WTC11 (cell line): ENCODE measurements at places on chromosomes 7 and 10.

DNA sequence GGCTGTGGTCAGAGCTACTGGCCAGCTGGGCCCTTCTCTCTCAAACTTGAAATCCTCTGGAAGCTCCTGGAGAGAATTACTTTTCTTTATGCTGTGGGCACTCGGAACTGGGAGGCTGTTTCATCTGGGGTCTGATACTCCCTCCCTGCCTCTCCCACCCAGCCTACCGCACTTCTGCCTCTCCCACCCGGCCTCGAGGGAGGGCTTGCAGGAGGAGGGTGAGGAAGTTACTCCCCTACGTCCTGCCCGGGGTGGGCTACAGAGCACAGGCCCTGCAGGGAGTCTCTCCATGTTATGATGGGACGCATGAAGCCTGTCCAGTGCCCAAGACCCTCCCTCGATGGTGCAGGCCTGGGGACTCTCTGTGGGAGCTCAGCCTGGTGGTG lies 584.6 kb upstream of the MKI67 start:
- no peak for DNase-seq

DNA sequence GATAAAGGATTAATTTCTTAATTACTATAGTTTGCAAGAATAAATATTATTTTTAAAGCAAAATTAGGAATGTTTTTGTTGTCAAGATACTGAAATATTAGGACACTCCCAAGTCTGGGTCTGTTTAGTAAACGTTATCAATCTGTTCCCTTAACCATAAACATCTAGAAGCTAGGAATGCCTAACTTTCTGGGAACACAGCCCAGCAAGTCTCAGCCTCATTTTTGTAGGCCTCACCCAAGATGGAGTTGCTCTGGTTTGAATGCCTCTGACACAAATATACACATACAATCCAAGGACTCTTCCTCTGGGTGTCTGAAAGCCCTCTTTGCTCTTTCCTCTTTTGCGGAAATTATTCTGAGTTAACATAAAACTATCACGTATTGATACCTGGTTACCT lies 487.4 kb upstream of the CELF2 start:
- no peak for DNase-seq

GRCh38 chr7:12570534-12571461 lies at the start of gene SCIN:
TSS of gene SCIN (plus strand) at chr7:12570720. CDS start at chr7:12570787, 67 bp downstream.
- peak; percentile 55 for DNase-seq

GRCh38 chr7:129169171-129169671 lies 19.2 kb upstream of the SMO start:
- peak; percentile 69 for DNase-seq

GRCh38 chr7:94492601-94493000 lies 17.0 kb upstream of the CASD1 start:
- DNase-seq, result no peak

- no peak for DNase-seq
Observed at GRCh38 chr7:6121141-6121540, 90.0 kb downstream of the ANKRD61 start.

GRCh38 chr10:63553473-63553872 lies 32.3 kb downstream of the REEP3 start:
- DNase-seq, result no peak

- DNase-seq, result peak; percentile 63
Observed at GRCh38 chr7:29921404-29922010, 68.1 kb downstream of the SCRN1 start.

DNA sequence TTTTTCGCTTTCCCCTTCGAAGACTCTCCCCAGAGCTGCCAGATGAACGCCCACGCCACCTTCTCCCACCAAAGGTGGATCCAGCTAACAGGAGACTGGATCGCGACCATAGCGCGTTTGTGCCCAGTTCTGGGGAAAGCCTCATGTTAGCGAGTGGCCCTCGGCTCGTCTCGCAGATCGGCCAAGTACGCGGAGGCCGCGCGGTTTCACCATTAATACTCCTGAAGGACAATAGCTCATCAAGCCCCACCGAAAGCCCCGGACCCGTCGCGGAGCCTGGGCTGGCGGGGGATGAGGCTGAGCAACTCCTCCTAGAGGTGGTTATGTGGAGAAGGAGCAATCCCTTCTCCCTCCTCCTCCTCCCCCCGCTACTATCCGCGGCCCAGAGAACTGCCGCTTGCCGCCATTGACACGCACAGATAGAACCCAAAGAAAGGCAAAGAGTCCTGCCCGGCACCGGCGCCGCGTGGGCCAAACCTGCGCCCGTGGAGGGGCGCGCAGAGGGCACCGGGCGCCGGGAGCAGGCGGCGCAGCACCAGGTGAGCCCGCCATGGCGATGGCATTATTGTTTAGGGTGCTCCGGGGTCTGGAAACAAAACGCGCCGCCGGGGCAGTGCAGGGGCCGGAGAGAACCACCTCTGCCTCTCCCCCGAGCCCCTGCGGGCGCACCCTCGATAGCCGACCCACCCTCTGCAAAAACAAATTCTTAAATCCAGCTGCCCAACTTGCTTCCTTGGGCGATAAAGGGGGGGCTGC lies at the start of gene MACROH2A2:
Gene MACROH2A2, plus strand, starts transcription at position 385 of the 756 bp plus-strand sequence. CDS start 22,813 bp downstream, outside the sequence.
- peak; percentile 77 for DNase-seq

DNA sequence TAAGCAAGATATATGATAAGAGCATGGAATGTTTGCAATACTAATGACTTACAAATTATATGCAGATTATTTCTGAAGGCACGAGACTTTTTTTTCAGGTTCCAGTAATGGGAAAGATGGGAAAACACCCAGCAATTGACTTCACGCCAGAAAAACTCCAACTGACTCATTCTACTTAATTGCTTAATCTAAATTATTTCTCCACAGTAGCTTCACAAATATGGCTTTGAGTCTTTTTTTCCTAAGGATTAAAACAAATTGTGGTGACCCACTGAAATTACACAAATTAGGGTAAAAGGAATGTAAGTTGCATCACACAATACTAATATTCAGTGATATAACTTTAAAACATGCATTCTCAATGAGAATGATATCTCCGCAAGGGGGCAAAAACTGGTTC lies 138.7 kb downstream of the GNAI1 start:
- no peak for DNase-seq

DNA sequence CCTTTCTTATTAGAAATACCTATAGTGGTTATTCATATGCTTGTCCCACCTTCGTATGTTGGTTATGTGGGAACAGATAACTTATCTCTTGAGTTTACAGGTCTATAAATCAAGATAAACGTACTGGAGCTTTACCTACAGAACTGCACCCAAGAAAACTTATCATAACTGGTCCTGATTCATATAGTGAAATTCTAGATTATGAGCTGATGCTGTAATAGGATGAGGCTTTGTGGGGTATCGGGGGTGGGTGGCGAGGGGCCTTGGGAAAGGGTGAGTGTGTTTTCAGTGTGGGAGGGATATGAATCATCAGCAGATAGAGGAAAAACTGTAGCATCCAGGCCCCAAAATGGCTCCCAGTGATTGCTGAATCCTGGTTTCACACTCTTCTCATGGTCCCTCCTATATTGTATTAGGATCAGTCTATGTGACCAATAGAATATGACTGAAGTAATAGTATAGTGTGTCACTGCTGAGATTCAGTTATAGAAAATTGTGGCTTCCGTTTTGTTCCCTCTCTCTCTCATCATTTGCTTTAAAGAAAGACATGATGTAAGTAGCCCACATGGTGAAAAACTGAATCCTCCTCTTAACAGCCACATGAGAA lies 706.8 kb upstream of the LRRTM3 start:
- DNase-seq, result no peak

GRCh38 chr7:70193514-70193913 lies 595.2 kb downstream of the AUTS2 start:
- DNase-seq, result no peak

DNA sequence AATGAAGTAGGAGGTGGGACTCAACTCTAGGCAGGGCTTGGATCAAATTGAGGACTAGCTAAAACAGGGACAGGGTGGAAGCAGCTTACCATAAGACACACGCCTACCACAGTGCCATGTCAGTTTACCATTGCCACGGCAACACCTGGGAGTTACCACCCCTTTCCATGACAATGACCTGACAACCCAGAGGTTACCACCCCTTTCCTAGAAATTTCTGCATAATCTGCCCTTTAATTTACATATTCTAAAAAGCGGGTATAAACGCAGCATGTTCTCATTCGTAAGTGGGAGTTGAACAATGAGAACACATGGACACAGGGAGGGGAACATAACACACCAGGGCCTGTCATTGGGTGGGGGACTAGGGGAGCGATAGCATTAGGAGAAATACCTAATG lies 72.7 kb downstream of the GCC1 start:
- DNase-seq, result peak; percentile 17

- DNase-seq, result peak; percentile 21
Observed at GRCh38 chr7:106367018-106367420, 82.2 kb upstream of the NAMPT start.

- peak; percentile 8 for DNase-seq
Observed at GRCh38 chr7:128190051-128190647, 50.9 kb upstream of the LEP start.

DNA sequence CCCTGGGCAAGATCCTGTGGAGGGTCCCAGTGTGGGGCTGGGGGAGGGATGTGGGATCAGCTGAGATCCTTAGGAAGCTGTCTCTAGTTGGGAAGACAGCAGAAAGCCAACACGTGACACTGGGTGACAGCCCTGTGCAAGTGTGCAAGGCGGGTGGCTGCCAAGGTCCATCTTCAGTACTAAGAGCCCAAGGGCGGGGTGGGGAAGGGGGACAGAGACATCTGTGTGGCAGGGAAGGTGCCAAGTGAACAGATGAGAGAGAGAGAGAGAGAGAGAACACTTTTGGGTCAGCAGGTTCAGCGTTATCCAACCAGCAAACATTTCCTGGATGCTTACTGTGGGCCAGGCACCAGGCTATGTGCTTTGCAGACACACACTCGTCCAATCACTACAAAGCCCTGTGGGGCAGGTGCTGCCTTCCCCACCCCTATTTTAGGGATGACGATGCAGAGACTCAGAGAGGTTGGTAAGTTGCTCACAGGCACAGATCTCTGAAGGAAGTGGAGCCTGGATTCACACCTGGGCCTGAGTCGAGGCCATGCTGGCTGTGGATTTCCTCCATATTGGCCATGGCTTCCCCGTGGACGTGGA lies 135.7 kb downstream of the GRK5 start:
- no peak for DNase-seq

DNA sequence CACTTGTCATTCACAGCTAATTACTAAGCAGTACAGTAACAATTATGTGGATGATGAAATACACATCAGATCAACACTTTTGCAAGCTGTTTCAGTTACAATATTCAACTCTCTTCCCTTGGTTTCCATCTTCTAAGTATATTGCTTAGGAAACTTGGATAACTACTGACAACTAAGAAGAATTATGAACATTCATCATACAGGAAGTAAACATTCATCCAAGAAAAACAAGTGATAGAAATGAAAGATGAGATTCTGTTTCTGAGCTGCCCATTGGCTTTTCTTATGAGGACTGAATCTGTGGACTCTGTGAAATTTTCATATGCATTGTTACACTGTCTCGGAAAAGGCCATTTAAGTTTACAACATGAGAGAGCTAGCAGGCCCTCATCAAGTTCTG lies 240.2 kb downstream of the PRKG1 start:
- DNase-seq, result no peak

DNA sequence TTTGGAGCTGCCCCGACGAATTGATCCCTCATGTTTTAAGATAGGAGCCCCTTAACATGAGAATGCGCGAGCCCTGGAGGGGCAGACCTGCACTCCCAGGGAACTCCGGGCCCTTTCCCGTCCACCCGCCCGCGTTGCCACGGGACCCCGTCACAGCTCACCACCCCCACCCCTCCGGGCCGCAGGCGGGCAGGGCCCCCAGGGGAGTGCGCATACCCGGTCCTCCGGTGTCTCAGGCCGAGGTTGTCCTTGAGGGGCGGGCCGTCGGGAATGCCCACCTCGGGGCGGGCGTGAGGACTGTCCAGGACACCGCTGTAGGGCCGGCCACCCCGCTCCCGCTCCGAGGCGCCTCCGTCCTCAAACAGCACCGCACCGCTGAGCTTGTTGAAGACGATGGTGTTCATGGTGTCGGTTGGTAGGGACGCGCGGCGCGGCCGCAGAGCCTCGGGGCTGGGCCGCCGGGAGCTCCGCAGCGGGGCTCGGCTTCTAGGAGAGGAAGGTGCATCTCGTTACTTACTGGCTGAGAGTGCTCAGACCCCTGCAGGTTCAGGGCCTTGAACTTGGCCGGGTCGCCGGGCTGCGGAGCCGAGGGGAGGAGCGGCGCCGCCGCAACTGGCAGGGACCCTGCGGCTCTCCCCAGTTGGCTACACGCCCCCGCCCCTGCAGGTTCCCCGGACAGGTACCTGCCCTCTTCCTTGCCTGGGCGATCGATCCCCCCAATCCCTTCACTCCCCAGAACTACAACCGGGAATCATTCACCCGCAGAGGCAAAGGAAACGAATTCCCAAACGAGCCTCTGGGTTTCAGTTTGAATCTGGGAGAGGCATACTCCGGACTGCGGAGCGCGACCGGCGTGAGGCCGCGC lies 2.4 kb downstream of the MKX start:
- peak; percentile 53 for DNase-seq

GRCh38 chr10:3720228-3721019 lies 64.6 kb downstream of the KLF6 start:
- no peak for DNase-seq

DNA sequence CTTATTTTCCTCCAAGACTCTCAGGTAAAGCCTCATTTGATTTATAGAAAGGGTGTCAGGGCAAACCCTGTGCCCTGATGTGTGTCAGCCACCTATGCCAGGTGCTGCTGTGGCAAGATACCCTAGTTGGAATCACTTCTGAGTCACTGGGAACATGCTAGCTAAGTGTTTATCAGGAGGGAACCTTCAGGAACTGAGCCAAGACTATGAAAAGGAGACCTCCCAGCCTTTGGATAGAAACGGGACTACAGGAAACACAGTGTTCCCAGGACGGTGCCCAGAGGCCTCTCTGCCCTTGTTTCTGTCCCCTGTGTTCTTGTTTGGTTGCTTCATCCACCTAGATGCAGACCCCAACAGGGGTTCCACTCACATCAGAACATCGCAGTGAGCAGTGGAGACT lies 28.5 kb downstream of the CNNM1 start:
- DNase-seq, result no peak

DNA sequence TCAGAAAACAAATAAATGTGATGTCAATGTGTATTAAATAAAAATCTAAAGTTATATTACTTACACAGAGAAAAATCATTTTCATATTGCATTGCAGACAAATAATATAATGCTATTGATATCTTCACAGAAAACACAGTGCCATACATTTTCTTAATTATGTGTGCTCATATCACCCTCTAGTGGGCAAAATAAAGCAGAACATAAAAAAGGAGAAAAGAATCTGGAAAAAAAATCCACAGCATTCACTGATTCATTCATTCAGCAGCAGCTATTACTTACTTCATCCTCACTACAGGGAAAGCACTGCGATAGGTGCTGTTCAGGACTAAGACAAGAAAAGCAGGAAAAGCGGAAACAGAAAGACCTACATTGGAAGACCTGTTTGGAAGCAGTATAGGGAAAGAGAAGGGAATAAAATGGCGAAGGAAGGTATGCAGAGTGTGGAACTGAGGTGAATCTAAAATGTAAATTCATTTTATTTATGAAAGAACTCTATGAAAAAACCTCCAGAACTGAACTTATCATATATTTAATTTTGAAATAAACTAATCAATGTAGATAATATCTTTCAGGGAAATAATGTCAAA lies 73.2 kb downstream of the POT1 start:
- no peak for DNase-seq

DNA sequence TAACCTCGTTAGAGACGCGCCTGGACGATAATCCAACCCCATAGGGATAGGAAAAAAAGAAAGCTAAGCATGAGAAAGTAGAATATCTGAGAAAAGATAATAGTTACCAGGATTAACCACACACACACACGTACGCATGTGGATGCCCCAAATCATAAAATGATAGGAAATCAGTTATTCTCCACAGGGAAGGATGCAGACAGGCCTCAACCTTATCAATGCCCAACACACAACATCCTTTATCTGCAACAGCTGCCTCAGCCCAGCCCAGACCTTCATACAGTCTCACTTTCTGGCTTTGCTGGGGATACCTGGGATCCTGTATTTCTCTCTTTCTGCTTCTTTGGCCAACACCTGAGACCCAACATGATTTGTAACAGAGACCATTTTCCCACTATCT lies 123.0 kb downstream of the NOC3L start:
- no peak for DNase-seq
